ENCODE measurements at places on chromosomes 6 and 20.

- no peak for DNase-seq
Measured at GRCh38 chr6:5813625-5814027, 193.1 kb downstream of the NRN1 start.

- no peak for DNase-seq
Measured at GRCh38 chr6:63888416-63888815, 252.8 kb downstream of the PHF3 start.

DNA sequence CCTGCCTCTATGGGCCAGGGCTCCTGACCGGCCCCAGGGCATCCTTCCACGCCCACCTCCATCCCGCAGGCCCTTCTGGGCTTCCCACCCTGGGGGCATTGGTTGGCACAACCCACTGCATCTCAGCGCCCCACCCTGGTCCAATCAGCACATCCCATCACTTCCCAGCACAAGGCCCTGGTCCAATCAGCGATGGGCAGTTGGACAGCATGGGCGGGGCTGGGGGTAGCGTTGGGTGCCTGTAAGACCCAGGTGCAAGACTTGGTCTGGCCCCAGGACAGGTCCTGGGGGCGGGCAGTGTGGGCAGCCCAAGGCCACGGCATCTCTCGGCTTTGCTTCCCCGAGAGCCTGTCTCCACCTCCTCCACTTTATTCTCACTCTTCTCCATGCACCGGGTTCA, 298.5 kb downstream of the BMP7 start:
- DNase-seq, result no peak

DNA sequence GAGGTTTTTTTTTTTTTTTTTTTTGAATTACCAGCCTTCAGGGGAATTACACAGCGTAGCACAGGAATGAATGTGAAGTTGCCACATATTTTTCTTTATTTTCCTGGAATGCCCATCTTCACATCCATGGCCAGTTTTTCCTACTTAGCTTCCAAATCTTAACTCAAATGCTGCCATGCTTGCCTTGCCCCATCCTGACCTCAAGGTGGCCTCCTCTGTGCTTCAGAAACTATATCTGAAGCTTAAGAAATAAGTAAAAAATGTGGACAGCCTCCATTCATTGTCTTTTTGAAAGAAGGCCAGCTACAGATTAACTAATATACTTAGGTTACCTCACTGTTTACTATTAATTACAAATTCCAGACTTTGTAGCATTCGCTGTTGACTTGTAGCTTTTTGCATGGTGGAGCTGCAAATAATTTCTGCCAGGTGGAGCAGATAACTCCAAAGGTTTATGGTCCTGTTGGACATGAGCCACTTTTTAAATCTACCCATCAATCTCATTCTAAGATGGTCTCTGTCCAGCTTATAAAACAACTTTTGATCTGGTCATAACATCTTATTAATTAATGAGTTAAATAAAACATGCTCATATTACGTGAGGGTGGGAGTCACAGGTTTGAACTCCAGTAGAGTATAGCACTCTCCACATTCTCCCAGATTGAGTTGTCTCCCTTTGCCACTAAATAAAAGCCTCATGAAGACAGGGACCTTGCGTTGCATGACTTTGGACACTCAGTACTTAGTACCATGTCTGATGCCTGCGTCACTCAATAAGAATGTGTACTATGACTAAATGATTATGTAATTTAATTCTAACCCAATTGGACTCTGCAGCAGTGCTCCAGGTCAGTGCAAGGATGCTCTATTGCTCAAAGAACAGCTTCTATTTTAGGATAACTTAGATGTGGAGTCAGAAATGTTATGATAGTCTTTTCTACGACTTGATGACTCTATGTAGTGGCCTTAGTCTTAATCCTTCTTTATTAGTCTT, 678.6 kb upstream of the CITED2 start:
- DNase-seq, result no peak

GRCh38 chr20:34876406-34877282, at the start of gene ACSS2:
Gene ACSS2, plus strand, starts transcription at chr20:34876612. Its CDS starts 34 bp downstream, at chr20:34876646.
- no peak for DNase-seq

- DNase-seq, result no peak
Measured at GRCh38 chr20:43140726-43141125, 49.0 kb downstream of the PTPRT start.
